ENCODE measurements at places on chromosomes 16 and 17. TPM values are rescaled to one million over a fixed set of nuclear protein-coding genes. Genes with fewer than 3 reads are reported as not detected.

Gene CLDN9
- 1.2 TPM for total RNA-seq

Gene FBXO39
- not detected for total RNA-seq

Gene ATP6V0A1
- total RNA-seq: 187 TPM

Gene KCNG4
- total RNA-seq: not detected

Gene RNF222
- not detected for total RNA-seq

Gene PDPR
- total RNA-seq: 21.2 TPM

Gene SCGB1C2
- total RNA-seq: not detected

Gene STAT5A
- total RNA-seq: 119 TPM

Gene HOXB8
- not detected for total RNA-seq

Gene BIRC5
- total RNA-seq: 6.4 TPM

Gene SLC7A6
- total RNA-seq: 109 TPM

Gene OR2C1
- 0.46 TPM for total RNA-seq

Gene TNFRSF13B
- total RNA-seq: 2.1 TPM

Gene PLEKHM1
- 70.5 TPM for total RNA-seq

Gene PIRT
- not detected for total RNA-seq

Gene MPP3
- 84.6 TPM for total RNA-seq

Gene PRSS36
- total RNA-seq: 35.1 TPM

Gene RHBDL3
- not detected for total RNA-seq

Gene KCNH6
- 0.39 TPM for total RNA-seq

Gene EVPLL
- total RNA-seq: 1.7 TPM

Gene SCIMP
- total RNA-seq: 28.7 TPM

All from upper lobe of left lung (tissue), 6 donors.